ENCODE measurements at places on chromosomes 11 and 22. TPM values are rescaled to one million over a fixed set of nuclear protein-coding genes. Genes with fewer than 3 reads are reported as not detected.

DNA sequence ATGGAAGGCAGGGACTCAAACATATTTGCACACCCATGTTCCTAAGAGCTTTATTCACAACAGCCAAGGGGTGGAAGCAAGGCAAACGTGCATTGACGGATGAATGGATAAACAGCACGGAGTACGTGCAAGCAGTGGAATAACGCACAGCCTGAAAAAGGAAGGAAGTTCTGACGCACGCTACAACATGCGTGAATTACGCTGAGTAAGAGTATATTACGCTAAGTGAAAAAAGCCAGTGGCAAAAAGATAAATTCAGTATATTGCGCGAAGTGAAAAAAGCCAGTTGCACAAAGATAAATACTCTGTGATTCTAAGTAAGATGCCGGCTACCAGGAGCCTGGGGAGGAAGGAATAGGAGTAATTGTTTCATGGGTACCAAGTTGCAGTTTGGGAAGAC, 19.5 kb downstream of the PHF21B start:
- no peak overlapping the region for H3K27ac ChIP-seq
- no peaks in the 10 kb centered on the region for H3K4me1 ChIP-seq
- H3K27me3 ChIP-seq: no peaks in the 10 kb centered on the region
- no peak overlapping the region for H3K4me3 ChIP-seq
- no peak for DNase-seq

The FOLR3 gene
- total RNA-seq: 0.33 TPM

The GVQW3 gene
- 2.9 TPM for total RNA-seq

DNA sequence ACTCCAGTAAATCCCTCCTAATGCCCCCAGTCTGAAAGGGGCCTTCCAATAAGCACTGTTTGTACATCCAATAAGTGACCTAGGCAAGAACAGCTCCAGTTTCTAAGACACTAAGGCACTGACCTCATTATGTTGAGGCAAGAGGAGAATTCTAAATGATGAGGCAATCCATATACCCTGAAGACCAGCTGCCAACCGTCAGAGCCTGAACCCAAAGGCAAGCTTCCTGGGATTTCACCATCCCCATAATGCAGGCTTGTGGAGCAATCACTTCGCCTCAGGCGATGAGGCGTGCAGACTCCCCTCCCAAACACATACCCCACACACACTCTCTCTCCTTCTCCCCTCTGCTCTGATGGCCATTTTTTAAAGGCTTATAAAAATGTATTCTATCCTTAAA, 49.5 kb downstream of the LGR4 start:
- no peaks in the 10 kb centered on the region for H3K4me1 ChIP-seq
- DNase-seq: no peak
- H3K4me3 ChIP-seq: no peak overlapping the region
- no peaks in the 10 kb centered on the region for H3K36me3 ChIP-seq
- no peak overlapping the region for H3K27ac ChIP-seq

DNA sequence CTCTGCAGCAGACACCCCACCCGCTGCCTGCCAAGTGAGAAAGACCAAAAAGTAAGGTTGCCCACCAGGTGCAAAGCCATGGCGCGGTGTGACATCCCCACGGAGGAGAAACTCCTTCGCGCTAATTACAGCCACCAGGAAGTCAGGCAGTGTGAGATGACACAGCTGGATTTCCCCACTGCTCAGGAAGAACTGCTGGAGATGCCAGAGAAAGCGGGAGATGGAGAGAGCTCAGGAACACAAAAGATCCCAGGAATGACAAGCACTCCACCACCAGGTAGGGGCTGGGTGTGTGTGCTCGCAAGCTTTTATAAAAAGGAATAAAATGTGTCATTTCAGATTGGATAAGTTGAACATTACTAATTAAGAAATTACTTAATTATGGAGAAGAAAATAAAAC, 292.7 kb downstream of the OPCML start:
- no peaks in the 10 kb centered on the region for H3K4me1 ChIP-seq
- no peak overlapping the region for H3K27ac ChIP-seq
- H3K27me3 ChIP-seq: no peaks in the 10 kb centered on the region
- no peak overlapping the region for H3K4me3 ChIP-seq

DNA sequence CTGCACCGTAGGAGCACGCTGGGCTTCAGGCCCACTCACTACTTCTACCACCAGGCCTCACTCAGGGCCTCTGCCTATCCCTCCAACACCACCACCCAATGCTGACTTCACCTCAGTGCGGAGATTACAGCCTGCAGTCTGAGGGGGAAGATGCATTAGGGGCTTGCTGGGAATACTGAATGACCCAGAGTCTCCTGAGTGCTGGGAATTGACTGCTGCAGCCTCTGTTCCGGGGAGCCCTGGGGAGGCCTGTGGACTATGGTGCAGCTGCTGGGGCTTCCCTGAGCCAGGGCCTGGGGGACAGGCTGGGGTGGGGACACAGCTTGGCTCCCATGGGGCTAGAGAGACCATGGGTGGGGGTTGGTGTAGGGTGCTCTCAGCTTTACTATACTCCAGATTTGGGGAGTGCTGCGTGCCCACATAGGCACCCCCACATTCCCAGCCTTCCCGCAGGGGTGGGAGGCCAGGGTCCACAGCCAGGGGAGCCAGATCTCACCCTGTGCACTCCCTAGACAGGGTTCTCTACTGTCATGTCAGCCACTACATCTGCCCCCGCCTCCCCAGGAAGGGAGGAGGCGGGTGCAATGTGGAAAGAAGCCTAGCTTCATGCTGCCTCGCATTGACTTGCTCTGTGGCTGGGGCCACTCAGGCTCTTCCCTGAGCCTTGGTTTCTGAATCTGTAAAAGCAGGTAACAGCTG, 44.4 kb downstream of the GDPD5 start:
- no peak overlapping the region for H3K4me3 ChIP-seq
- no peak for DNase-seq
- H3K36me3 ChIP-seq: no peaks in the 10 kb centered on the region
- no peaks in the 10 kb centered on the region for H3K27me3 ChIP-seq
- H3K4me1 ChIP-seq: no peaks in the 10 kb centered on the region
- H3K27ac ChIP-seq: no peak overlapping the region

DNA sequence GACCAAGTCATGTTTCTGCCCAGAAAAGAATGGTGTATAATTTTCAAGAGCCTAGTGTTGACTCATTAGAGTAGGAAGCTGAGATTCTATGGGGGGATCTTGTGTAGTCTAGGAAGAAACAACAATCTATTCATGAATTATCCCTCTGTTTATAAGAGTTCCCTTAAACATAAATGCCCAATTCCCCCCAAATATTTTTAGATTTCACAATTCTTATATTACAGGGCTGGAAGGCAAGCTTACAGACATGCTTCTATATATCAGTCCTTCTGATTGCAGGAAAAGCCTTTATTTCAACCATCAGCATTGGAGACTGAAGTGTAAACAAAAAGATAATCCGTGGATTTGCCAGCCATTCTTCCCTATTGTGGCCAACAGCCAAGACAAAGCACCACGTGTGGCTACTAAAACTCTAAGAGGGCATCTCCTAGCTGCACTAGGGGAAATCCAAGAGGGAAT, 71.4 kb downstream of the NAT10 start:
- H3K4me3 ChIP-seq: no peak overlapping the region
- DNase-seq: no peak
- H3K36me3 ChIP-seq: no peaks in the 10 kb centered on the region
- no peaks in the 10 kb centered on the region for H3K27me3 ChIP-seq
- H3K4me1 ChIP-seq: peaks cover 18% of the 10 kb centered on the region

DNA sequence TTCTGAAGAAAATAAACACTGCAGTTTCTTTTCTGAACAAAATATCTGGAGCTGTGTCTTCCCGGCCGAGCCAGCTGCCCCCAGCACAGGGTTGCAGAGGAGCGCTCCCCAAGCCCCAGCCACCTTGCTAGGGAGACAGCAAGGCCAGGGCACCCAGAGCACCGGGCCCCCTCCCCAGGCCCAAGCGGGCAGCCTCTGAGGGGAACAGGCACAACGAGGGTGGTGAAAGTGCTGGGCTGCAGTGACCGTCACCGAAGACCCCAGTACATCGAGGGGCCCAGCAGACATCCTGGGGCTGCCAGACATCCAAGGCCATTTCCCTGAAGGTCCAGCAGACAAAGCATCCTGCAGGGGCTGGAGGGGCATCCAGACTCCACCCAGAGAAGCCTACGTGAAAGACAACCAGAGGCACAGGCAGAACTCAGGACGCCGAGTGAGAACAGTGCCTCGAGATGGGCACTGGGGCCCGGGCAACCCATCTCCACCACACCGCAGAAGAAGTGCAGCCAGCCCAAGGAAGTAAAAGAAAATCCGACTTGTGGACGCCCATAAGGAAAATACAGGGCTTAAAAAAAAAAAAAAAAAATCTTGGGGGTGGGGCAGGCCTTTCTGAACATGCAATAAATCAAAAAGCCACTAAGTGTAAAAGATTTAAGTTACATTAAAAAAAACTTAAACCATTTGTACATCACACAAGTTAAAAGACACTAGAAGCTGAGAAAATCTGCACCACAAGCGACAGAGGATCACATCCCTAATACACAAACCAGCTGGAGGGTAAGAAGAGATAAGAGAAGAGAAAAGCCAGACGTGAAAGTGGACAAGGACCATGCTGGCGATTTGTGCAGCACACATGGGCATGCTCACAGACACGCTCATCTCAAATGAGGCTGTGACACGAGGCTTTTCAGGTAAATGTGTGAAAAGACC, 36.0 kb upstream of the COMT start:
- peaks cover 4% of the 10 kb centered on the region for H3K36me3 ChIP-seq
- H3K4me1 ChIP-seq: peaks cover 2% of the 10 kb centered on the region
- H3K4me3 ChIP-seq: no peak overlapping the region
- no peak overlapping the region for H3K27ac ChIP-seq

All from thymus (tissue), 14 donors.